ENCODE measurements at places on chromosomes 1 and 21.

DNA sequence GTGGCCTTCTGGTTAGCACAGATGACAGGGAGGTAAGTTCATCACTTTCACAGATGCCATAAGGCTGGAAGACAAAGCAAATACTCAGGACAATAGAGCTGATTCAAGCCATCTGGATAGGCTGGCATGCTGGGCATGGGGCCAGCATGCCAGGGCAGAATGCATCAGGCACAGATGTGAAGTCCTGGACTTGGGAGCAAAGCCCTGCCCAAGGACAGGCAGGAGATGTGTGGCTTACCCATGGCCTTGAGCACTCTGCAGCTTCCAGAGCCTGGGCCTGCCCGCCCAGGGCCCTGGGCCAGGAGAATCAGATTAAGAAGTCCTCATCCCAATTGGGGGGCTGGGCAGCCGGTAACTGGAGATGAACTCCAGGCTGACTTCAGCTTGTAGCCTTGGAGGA, 135.7 kb upstream of the ZC3H12A start:
- no peak for DNase-seq

GRCh38 chr1:93620172-93620840, 61.3 kb downstream of the BCAR3 start:
- DNase-seq, result no peak

GRCh38 chr21:29583424-29583924, 284.8 kb downstream of the BACH1 start:
- DNase-seq, result no peak

DNA sequence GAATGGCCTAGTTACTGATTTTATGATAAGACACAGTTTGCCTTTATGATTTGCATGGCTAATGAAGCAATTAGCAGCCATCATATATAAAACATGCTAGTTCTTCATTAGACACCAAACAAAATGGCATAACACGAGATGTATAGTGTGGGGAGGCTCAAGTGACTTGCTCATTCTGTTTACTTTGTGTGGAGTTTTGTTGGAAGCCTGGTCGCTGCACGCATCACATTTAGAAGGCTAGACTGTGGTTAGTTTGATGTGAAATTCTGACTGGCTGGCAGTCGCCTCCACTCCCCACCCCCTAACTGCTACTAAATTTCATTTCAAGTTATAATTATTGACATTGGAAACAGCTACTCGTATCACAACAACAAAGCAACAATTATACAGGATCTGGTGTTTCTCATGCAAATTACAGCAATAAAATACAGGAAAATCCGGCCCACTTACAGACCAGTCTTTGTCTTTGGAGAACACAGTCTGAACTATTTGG, 356.1 kb downstream of the LMO4 start:
- DNase-seq, result no peak

DNA sequence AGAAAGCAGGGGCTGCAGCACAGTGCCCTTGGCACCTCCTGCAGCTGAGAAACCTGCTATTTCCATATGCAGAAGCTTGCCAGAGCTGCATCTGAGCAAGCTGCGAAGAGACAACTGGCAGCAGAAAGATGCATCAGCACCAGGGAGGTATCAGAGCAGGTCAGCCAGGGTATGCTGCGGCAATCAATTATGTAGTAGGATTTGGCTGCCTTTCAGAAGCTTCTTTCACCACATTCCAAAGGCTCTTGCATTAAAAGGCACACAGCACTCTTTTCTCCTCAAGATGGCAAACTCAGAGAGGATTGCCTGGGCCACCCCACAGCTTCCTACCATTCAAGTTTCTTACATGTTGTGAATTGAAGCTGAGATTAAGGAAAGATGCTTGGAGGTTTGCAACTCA, 47.6 kb upstream of the RAP1A start:
- no peak for DNase-seq

- DNase-seq, result no peak
Measured at GRCh38 chr1:168421399-168422004, 122.3 kb downstream of the XCL2 start.

DNA sequence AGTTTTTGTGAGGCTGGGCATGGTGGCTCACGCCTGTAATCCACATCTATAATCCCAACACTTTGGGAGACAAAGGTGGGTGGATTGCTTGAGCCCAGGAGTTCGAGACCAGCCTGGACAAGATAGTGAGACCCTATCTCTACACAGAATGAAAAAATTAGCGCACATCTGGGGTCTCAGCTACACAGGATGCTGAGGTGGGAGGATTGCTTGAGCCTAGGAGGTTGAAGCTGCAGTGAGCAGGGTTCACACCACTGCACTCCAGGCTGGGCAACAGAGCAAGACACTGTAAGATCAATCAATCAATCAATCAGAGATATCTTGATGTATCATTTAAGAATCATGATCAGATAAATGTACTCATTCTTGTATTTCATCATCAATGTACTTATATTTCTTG, 7.1 kb downstream of the ZYG11B start:
- no peak for DNase-seq

DNA sequence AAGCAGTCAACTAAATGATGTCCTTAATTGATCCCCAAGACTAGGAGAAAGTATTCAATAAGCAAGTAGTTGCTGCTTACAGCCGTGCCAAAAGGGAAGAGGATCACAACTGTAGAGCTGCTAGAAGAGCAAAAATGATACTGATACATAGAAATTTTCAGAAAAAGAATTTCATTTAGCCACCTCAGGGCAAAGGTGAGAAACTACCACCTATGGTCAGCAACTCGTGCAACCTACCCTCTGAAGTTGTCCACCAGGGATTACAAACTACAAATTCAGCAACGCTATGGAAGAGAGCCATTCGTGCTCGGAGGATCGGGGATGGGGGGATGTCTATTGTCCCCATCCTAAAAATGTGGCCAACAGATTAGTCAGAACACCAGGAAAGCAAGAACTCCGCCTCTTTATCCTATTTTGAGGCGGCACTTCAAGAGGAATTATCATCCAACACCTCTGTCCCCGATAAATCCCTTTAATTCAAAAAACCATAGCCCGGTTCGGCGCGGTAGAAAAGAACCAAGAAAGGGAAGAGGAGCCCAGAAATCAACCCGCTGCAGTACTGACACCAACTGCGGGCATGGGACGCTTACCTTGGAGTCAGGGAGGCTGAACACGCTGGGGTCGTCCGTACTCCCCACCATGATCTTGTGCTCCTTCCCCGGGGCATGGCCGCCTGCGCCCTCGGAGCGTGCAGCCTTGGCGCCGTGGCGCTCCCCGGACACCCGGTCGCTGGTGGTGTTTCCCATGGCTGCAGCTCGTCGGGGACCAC, 687 bp downstream of the PRKAB2 start:
- DNase-seq, result no peak

DNA sequence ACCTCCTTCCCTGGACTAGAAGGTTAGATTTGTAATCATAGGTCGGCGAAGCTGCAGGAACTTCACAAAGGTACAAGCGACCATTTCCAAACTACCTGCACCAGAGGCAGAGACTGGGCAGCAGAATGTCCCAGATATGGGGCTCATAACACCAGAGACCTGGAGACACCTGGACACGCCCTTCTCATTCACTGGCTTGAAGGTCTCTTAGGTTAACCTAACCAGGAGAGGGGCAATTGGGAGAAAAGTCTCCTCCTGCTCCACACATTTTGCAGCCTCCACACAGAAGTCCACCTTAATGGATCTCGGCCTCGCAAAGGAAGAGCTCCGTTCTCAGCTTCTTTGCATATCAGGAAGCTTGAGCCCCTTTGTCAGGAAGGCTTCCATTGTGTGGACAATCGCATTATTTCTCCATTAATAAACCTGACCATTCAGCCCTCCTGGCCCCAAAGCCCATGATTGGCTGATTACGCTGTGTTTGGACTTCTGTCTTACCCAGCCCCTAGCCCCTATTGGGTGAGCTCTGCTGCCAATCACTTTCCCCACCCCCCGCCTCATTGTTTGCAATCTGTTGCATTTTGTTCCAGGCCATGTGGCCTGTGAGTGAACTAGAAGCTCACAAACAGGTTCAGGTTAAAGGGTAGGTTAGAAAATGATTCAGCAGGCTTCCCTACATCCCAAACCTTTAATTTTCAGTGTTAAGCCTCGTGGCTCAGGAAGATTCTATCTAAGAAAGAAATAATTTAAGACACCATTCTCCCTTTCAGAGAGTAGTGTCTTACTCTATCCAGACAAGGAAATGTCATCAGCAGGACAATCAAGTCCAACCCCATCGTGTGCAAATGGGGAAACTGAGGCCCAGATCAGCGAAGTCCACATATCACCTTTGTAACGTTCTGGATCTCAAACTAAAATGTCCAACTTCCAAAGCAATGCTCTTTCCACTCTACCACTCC, 2.8 kb downstream of the MYCL start:
- no peak for DNase-seq

- no peak for DNase-seq
Measured at GRCh38 chr1:162706606-162707005, 74.3 kb downstream of the DDR2 start.

DNA sequence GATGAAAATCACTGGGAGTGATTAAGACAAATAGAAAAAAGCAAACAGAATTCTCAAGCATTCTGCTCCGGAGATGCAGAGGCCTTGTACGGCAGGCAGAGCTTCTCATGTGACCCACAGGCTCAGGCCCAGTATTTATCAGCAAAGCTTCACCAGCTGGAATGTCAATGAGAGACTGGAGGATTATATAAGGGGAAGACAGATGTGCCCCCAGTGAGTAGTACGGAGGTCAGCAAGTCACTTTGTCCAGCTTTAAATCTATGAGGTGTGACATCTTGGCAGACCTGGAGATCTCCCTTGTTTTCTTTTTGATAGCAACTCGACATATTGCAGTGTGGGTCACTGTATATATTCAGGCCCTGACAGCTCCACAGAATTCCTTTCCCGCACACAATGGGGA, 106.8 kb downstream of the HHIPL2 start:
- DNase-seq, result no peak

DNA sequence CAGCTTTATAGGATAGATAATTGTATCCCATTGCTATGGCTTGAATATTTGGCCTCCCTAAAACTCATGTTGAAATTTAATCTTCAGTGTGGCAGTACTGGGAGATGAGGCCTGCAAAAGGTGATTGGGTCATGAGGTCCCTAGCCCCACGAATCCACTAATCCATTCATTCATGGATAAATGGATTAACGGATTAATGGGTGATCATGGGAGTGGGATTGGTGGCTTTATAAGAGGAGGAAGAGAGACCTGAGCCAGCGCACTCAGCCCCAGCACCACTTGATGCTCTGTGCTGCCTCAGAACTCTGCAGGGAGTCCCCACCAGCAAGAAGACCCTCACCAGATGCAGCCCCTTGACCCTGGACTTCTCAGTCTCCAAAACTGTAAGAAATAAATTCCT, 32.0 kb downstream of the S100A6 start:
- DNase-seq, result no peak

DNA sequence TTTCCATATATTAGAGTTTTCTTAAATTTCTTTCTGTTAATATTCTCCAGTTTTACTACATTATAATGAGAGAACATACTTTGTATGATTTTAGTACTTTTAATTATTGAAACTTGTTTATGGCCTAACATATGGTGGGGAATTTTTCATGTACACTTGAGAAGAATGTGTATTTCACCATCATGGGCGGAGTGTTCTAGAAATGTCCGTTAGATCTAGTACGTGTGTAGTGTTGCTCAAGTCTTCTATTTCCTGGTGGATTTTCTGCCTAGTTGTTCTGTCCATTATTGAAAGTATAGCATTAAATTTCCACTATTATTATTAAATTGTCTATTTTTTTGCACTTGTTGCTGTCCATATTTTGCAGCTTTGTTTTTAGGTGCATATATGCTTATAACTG, 64.0 kb upstream of the RGS21 start:
- no peak for DNase-seq

DNA sequence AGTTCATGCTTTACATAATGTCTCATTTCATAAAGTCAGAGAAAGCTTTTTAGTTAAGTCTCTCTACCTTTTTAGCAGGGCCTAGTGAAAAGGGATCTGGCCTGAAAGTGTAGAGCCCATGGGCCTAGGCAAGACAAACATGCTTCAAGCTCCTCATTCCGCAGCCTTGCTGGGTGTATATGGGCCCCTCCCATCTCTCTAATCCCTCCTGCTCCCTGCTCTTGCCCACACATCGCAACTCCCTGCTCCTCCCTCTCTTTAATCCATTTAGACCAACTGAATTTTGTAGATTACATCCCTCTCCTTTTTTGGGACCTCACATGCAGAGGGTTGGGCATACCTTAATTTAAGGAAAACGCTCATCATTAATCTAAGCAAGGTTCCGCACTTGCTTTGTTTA, 42.3 kb upstream of the CCDC190 start:
- DNase-seq, result no peak

DNA sequence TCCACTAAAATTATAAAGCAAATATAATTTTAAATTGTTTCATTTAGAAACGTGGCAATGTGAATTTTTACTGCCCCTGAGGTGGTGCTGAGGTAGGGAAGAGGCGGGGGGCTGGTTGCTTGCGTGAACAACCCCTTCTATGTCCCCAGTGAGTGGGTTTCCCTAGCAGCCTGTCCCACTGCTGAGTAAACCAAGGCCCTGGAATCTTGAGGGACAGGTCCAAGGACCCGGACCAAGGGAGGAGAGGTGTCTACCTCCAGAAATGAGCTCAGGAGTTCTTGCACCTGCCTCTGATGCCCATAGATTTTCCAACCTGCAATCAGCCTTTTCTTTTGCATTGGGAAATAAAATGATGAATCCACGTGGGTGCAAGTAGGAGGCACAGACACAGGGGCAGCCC, 649 bp upstream of the LDLRAD1 start:
- no peak for DNase-seq

DNA sequence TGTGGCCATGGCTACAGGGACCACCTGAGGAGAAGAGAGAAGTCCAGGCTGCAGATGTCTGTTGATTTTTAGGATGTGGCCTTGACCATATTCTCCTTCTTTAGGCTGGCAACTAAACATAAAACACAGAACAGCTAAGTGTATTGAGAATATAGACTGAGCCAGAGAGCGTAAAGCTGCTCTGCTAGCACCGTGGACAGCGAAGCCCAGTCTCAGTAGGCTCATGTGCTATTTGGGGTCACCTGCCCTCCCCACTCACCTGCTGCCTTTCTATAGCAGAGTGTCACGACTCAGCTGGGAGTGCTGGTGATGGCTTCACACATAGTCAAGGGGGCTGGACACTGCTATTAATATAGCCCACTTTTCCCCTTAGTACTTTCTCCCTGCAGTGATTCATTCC, 278.5 kb downstream of the KCNH1 start:
- DNase-seq, result no peak

DNA sequence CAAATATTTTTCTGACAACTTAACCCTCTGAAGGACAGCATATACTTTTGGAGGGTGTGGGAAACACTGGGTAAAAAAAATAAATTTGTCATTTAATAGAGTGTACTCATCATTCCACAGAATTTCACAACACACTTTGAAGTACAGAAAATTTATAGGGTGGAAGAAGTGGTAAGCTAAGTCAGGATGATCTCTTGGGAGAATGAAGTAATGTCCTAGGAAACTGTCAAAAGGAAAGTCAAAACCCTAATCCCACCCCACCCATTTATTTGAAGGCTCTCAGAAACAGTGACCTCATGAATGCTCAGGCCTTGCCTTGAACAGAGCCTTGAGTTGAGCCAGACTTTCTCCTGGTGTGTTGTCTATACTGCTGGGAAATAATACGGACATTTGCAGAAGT, 7.3 kb upstream of the UAP1 start:
- DNase-seq, result no peak
